ENCODE measurements at places on chromosomes 4 and X.
A peak's percentile ranks its signal among the peaks of the same experiment; 100 is the strongest.

GRCh38 chrX:41350150-41350975 lies 16.4 kb downstream of the DDX3X start:
- peak; percentile 47 for DNase-seq

GRCh38 chrX:20237864-20238263 lies 28.8 kb downstream of the RPS6KA3 start:
- peak; percentile 9 for DNase-seq

DNA sequence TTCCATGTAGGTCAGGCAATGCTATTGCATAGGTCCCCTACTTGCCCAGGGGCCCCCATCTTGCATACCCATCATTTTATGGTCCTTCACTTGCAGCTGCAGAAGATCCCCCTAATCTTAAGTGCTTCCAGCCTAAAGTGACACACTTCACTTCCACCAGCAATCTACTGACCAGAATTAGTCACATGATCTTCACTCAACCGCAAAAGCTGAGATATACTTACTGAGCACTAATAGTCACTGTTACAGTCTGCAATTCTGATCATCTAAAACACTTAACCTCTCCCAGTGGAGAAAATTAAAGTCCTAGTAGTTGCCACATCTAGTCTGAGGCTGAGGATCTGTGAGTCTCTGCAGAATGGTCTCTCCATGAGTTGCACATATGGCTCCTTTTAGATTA lies 82.1 kb downstream of the AREG start:
- DNase-seq: no peak

GRCh38 chr4:36758312-36759178 lies 477.1 kb downstream of the DTHD1 start:
- no peak for DNase-seq

- no peak for DNase-seq
Observed at GRCh38 chr4:113325876-113326615, 276.6 kb downstream of the ANK2 start.

- no peak for DNase-seq
Observed at GRCh38 chr4:19544446-19545125, 707.1 kb upstream of the SLIT2 start.

- DNase-seq: no peak
Observed at GRCh38 chrX:39440799-39441284, 639.6 kb downstream of the MID1IP1 start.

GRCh38 chr4:94274912-94275311 lies 67.2 kb downstream of the SMARCAD1 start:
- no peak for DNase-seq

- DNase-seq: no peak
Observed at GRCh38 chrX:130874751-130875150, 28.3 kb downstream of the ENOX2 start.

- DNase-seq: no peak
Observed at GRCh38 chr4:38411981-38412536, 251.9 kb upstream of the KLF3 start.

- DNase-seq: peak; percentile 28
Observed at GRCh38 chr4:21885770-21886169, 62.8 kb downstream of the KCNIP4 start.

DNA sequence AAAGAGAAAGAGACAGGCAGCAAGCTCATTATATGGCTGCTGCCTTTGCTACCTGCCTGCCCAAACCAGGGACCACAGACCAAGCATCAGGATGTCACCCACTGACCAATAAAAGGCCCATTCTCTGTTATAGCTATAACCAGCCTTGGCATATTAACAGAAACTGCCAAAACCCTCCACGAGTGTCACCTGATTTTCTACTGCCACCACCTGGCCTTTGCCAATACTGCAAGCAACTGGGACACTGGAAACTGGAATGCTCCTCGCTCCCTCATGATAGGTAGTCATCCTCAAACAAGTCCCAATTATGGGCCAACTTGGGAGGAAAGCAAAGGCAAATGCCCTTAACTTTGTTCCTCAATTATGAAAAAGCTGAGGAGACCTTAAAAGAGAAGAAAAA lies 76.0 kb downstream of the SPIN4 start:
- DNase-seq: peak; percentile 10

DNA sequence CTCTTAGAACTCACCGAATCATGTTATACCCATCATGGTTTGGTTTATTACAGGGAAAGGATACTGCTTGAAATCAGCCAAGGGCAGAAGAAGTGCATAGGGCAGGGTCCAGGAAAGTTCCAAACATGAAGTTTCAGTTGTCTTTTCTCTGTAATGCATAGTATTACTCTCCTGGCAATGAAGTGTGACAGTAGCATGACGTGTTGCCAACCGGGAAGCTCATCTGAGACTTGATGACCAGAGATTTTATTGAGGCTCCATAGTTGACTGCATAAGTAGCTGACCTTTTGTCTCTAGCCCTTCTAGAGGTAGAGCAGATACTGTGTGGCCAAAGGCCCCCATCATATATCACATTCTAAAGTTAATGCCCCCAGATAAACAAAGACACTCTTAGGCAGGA lies 72.1 kb downstream of the BEND4 start:
- DNase-seq: no peak

Data from choroid plexus epithelial cell (primary cell).